ENCODE measurements at places on chromosomes 11 and 22.

- no peak for DNase-seq
Measured at GRCh38 chr11:105135883-105136282, 3.7 kb downstream of the CARD18 start.

DNA sequence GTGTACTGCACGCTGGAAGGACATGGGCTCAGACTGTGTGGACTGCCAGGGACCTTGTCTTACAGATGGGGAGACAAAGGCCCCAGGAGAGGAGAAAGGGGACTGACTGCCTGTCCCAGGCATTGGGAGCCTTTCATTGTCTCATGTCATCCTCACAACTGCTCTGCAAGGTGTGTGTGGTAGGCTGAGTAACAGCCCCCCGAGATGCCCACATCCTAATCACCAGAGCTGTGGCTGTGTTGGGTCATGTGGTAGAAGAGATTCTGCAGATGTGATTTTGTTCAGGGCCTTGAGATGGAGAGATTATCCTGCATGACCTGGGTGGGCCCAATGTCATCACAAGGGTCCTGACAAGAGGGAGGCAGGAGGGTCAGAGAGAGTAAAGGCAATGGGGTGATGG, 39.1 kb downstream of the ARRB1 start:
- no peak for DNase-seq

GRCh38 chr22:24149198-24149590, 32.1 kb upstream of the SUSD2 start:
- no peak for DNase-seq

DNA sequence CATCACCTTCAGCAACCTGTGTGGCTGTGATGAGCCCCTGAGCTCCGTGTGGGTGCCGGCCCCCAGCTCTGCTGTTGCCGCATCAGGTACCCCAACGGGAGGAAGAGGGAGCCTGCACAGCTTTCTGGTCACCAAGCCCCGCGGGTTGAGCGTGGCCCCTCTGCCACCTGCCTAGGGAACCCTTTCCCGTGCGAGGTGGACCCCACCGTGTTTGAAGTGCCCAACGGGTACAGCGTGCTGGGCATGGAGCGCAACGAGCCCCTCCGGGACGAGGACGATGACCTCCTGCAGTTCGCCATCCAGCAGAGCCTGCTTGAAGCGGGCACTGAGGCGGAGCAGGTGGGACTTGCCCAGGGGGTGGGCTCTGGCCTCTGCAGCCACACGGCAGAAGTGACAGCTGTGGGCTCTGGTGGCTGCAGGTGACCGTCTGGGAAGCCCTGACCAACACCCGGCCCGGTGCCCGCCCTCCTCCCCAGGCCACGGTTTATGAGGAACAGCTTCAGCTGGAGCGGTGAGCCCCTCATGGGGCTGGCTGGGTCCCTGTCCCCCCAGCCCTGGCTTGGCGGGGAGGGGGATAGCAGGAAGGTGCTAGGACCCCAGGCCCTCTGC, 1.9 kb upstream of the SSH3 start:
- DNase-seq = no peak

GRCh38 chr22:47063606-47064005, 301.2 kb downstream of the TBC1D22A start:
- no peak for DNase-seq

DNA sequence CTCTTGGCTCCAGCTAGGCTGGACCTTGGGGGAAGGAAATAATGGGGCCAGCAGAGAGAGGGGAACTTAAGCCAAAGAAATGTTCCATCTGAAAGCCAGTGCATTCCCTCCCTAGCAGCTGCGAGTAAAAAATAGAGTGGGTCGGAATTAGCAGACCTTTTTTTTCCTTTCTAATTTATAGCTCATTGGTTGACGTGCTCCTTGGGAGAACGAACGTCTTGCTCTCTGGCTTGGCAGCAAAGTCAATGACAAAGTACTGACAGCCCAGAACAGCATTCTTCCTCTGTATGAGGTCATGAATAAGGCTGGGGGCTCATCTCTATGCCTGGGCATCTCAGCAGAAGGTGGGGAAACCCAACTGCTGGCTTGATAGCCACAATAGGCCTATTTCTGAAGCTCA, 65.0 kb downstream of the SEZ6L start:
- no peak for DNase-seq

- DNase-seq = no peak
Measured at GRCh38 chr11:121037016-121037415, 13.1 kb downstream of the TBCEL start.

DNA sequence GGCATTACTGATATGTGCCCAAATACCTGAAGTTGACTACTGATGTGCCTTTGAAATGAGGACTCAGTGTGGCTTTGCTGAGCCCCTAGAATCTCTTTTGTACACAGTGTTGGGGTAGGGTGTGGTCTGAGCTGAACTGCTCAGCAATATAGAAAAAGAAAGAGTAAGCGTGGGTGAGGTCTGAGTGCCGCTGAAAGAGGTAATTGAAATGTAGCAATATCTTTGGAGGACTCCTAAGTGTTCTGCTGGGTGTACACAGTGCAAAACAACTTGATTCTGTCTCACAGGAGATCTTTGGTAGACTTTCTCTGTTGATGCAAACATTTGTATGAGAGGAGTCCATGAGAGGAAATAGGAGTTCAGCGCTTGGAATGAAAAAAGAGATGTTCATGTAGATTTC, 73.7 kb upstream of the PTPN5 start:
- DNase-seq = no peak

DNA sequence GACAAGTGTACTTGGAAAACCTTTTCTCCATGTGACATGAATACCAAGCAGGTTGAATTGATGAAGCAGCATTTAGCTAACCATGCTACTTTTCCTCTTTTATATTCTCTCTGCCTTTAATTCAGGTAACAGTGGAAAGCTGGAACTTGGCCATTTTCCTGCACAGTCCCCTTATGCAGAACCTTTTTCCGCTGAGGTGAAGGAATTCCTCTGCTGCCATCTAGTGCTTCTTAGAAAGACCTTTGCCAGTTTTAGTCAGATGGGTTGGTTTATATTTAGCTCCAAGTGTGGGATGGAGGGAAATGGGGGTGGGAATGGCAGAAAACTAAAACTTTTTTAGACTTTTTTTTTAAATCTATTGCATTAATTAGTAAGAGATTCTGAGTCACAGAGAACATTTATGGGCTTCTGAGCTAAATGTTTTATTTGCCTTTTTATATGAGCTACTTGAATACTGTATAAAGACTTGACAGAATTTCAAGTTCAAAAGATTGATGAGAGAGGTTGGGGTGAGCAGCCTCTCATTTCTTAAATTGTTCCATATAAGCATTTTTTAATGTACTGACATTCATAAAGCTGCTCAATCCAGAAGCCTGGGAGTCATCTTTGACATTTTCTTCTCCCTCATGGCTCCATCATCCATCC, 153.9 kb upstream of the ZC3H12C start:
- DNase-seq = no peak

All from GM12892 (cell line).